ENCODE measurements at places on chromosomes 2 and 18. TPM values are rescaled to one million over a fixed set of nuclear protein-coding genes. Genes with fewer than 3 reads are reported as not detected.

GRCh38 chr2:62808554-62808953 is 103.0 kb downstream of the EHBP1 start:
- H3K36me3 ChIP-seq, result peaks cover 13% of the 10 kb centered on the region
- H3K27me3 ChIP-seq, result no peaks in the 10 kb centered on the region
- DNase-seq, result no peak

DNA sequence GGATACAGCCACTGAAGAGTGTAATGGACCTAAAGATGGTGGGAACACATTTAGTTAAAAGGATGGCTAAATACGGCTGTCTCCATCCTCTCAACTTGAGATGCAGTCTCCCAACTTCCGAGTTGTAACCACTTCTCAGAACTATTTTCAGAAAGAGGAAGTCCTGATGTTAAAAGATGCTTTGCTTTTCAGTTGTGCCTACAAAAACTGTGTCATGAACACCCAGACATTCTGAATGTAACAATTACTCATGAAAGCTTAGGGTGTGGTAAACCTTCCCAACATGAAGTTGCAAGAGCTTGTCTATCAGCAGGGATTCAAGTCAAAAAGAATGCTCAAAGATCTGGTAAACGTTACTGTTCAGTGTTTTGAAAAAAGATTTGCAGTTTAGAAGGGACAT is 147.9 kb downstream of the DOCK10 start:
- peak overlapping the region; percentile 84 for H3K4me3 ChIP-seq
- peaks cover 25% of the 10 kb centered on the region for H3K36me3 ChIP-seq
- peak overlapping the region; percentile 88 for H3K27ac ChIP-seq
- peaks cover 38% of the 10 kb centered on the region for H3K4me1 ChIP-seq
- peak; percentile 63 for DNase-seq

- no peak overlapping the region for H3K4me3 ChIP-seq
- no peaks in the 10 kb centered on the region for H3K36me3 ChIP-seq
- peaks cover 12% of the 10 kb centered on the region for H3K27me3 ChIP-seq
- DNase-seq, result no peak
These were observed 26.6 kb upstream of the ZCCHC2 start for GRCh38 chr18:62496262-62496661.

The NOL4 gene
- not detected for polyA plus RNA-seq

- H3K36me3 ChIP-seq, result peaks cover 11% of the 10 kb centered on the region
- no peak for DNase-seq
- H3K27me3 ChIP-seq, result peaks cover 35% of the 10 kb centered on the region
- H3K27ac ChIP-seq, result no peak overlapping the region
These were observed 2.6 kb downstream of the RAB27B start for GRCh38 chr18:54830866-54831265.

The SERPINB3 gene
- not detected for polyA plus RNA-seq

GRCh38 chr2:162258169-162258568 is 14.9 kb upstream of the FAP start:
- H3K27me3 ChIP-seq, result peaks cover 12% of the 10 kb centered on the region
- no peak for DNase-seq
- no peak overlapping the region for H3K4me3 ChIP-seq
- no peak overlapping the region for H3K27ac ChIP-seq
- no peaks in the 10 kb centered on the region for H3K36me3 ChIP-seq

The DHRS9 gene
- not detected for polyA plus RNA-seq

The GPR45 gene
- polyA plus RNA-seq, result not detected

The OTOS gene
- polyA plus RNA-seq, result not detected

The TMEM169 gene
- 1.1 TPM for polyA plus RNA-seq

The NEU4 gene
- not detected for polyA plus RNA-seq

- H3K27me3 ChIP-seq, result no peaks in the 10 kb centered on the region
- no peak overlapping the region for H3K27ac ChIP-seq
- no peak overlapping the region for H3K4me3 ChIP-seq
- no peak for DNase-seq
These were observed 30.7 kb downstream of the GPD2 start for GRCh38 chr2:156466739-156467405.

DNA sequence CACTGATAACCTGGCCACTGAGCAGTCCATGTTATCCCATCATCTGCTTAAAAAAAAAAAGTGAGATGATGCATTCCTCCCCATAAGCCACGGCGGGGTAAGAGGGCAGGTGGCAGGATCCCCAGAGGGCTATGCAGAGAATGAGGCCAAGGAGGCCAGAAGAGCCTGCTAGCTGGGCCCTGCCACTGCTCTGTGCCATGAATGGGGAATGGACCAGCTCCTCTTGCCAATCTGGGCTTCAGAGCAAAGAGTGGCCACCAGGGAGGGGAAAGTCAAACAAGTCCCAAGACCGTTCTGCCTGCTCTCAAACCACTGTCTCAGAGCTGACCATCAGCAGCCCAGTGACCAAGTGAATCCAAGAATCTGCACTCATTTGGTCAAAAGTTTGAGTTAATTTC is 202.4 kb downstream of the TWIST2 start:
- no peak overlapping the region for H3K4me3 ChIP-seq
- no peaks in the 10 kb centered on the region for H3K27me3 ChIP-seq
- H3K27ac ChIP-seq, result no peak overlapping the region

GRCh38 chr2:198525211-198525969 is 721.0 kb downstream of the PLCL1 start:
- no peak for DNase-seq
- H3K4me1 ChIP-seq, result no peaks in the 10 kb centered on the region
- H3K27me3 ChIP-seq, result no peaks in the 10 kb centered on the region
- H3K36me3 ChIP-seq, result no peaks in the 10 kb centered on the region
- no peak overlapping the region for H3K27ac ChIP-seq
- no peak overlapping the region for H3K4me3 ChIP-seq

- DNase-seq, result no peak
- H3K27me3 ChIP-seq, result no peaks in the 10 kb centered on the region
- H3K36me3 ChIP-seq, result no peaks in the 10 kb centered on the region
- H3K27ac ChIP-seq, result no peak overlapping the region
These were observed 60.4 kb upstream of the CDKL4 start for GRCh38 chr2:39304200-39304599.

GRCh38 chr2:219254590-219255201 is 978 bp upstream of the TUBA4A start:
- peaks cover 45% of the 10 kb centered on the region for H3K4me1 ChIP-seq
- peak; percentile 67 for DNase-seq
- peaks cover 7% of the 10 kb centered on the region for H3K36me3 ChIP-seq
- peak overlapping the region; percentile 95 for H3K27ac ChIP-seq
- H3K27me3 ChIP-seq, result no peaks in the 10 kb centered on the region

DNA sequence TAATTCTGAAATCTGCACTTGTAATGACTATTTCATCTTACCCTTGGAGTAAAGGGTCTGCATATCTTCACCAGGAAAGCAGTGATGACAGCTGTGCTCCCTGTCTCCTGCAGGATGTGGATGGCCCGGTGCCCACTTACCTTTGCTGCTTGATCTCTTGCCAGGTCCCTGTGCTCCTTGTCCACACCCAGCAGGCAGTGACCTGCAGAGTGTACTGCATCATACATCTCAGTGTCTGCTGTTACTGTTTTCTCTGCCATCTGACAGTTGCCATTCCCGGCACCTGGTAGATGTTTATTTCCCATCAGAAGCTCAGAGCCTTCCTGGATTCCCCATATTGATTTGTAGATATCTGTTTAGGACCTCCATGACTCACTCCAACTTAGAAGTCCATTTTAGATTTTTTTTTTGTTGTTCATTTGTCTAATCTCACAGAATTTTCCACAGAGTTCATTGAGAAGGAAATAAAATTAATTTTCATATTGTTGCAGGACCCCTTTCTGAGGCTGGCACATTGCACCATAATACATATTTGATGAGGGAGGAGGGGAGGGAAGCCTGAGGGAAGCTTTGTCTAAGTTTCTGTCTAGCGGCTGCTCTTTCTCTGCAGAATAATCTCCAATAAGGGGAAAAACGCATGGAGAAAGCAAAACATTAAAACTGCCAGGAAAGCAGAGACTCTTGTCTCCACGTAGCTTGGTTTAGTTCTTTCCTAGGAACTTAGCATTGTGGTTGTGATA is 697.5 kb upstream of the RAB6C start:
- no peaks in the 10 kb centered on the region for H3K36me3 ChIP-seq
- H3K27me3 ChIP-seq, result peaks cover 8% of the 10 kb centered on the region
- no peak overlapping the region for H3K4me3 ChIP-seq
- no peak overlapping the region for H3K27ac ChIP-seq
- H3K4me1 ChIP-seq, result no peaks in the 10 kb centered on the region

- H3K27ac ChIP-seq, result no peak overlapping the region
- no peaks in the 10 kb centered on the region for H3K27me3 ChIP-seq
- no peak overlapping the region for H3K4me3 ChIP-seq
- H3K4me1 ChIP-seq, result no peaks in the 10 kb centered on the region
- H3K36me3 ChIP-seq, result no peaks in the 10 kb centered on the region
- DNase-seq, result no peak
These were observed 544.3 kb downstream of the METTL4 start for GRCh38 chr18:2027016-2027415.

The OR6B2 gene
- not detected for polyA plus RNA-seq

GRCh38 chr2:10305254-10305635 is 2.5 kb downstream of the HPCAL1 start:
- no peak for DNase-seq
- H3K36me3 ChIP-seq, result no peaks in the 10 kb centered on the region
- peak overlapping the region; percentile 97 for H3K4me3 ChIP-seq
- no peaks in the 10 kb centered on the region for H3K27me3 ChIP-seq
- peak overlapping the region; percentile 59 for H3K27ac ChIP-seq

DNA sequence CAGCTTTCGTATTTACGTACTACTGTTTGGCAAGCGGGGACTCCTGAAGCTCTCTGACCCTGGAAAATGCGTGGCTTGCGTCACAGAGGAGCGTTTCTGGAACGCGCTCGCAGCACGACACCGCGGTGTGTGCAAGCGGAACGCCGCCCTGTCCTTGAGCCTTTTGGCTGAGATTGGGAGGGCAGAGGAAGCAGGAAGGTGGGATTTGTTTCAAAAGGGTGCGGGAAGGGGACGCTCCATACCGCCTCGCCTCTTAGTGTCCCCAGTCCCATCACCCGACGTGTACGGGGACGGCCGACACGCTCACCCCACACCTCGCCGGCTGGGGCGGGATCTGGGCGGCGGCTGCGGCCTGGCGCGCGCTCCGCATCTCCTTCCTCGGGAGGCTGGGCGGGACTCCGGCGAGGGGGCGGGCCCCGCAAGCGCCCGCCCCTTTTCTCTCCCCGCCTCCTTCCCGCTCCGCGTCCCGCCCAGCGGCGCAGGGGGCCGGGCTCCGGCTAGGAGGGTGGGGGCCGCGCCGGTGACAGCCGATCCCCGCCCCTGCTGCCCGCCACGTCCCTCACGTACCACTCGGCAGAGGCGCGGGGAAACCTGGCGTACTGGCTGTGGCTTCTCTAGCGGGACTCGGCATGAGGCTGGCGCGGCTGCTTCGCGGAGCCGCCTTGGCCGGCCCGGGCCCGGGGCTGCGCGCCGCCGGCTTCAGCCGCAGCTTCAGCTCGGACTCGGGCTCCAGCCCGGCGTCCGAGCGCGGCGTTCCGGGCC is at the start of gene PDK1:
Gene PDK1, plus strand, starts transcription at position 569 of the 762 bp plus-strand sequence. Its CDS starts 61 bp downstream, at position 630.
- H3K4me3 ChIP-seq, result peak within 1 kb of the TSS; percentile 98
- H3K36me3 ChIP-seq, result no peaks in the 10 kb centered on the region
- no peaks in the 10 kb centered on the region for H3K27me3 ChIP-seq
- peak; percentile 94 for DNase-seq
- peaks cover 46% of the 10 kb centered on the region for H3K4me1 ChIP-seq
- H3K27ac ChIP-seq, result peak within 1 kb of the TSS; percentile 99

- H3K27me3 ChIP-seq, result no peaks in the 10 kb centered on the region
- no peak for DNase-seq
- no peak overlapping the region for H3K4me3 ChIP-seq
- H3K27ac ChIP-seq, result peak overlapping the region; percentile 32
- peaks cover 25% of the 10 kb centered on the region for H3K4me1 ChIP-seq
These were observed 137.7 kb downstream of the PXDN start for GRCh38 chr2:1606421-1607235.

- no peak for DNase-seq
- H3K27ac ChIP-seq, result no peak overlapping the region
- peaks cover 17% of the 10 kb centered on the region for H3K27me3 ChIP-seq
- no peaks in the 10 kb centered on the region for H3K4me1 ChIP-seq
- no peak overlapping the region for H3K4me3 ChIP-seq
These were observed 76.7 kb upstream of the ACAA2 start for GRCh38 chr18:49890041-49890440.

DNA sequence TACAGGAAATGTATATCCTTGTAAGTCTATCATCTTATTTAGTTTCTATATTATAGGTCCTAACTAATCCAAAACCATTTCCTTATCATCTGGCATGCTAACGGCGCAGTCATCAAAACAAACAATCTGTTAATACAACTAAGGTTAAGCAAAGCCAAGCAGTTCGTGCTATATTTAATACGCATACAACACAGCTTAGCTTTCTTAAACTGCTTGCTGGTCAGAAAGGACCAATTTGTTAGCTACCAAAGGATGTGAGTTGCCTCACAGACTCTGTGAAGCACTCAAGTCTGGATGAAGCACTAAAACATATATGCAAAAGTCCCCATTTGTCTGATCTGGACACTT is 67.0 kb downstream of the ZEB2 start:
- no peak for DNase-seq
- no peaks in the 10 kb centered on the region for H3K27me3 ChIP-seq
- H3K36me3 ChIP-seq, result no peaks in the 10 kb centered on the region
- H3K4me1 ChIP-seq, result peaks cover 83% of the 10 kb centered on the region
- H3K27ac ChIP-seq, result peak overlapping the region; percentile 72

- no peak for DNase-seq
- no peak overlapping the region for H3K27ac ChIP-seq
- no peak overlapping the region for H3K4me3 ChIP-seq
These were observed 172.0 kb upstream of the GALNT5 start for GRCh38 chr2:157085522-157085921.

The MBOAT2 gene
- polyA plus RNA-seq, result not detected

The FEV gene
- polyA plus RNA-seq, result not detected

The MC2R gene
- not detected for polyA plus RNA-seq

The MROH2A gene
- not detected for polyA plus RNA-seq

Measured in naive B cell (primary cell).